ENCODE measurements at places on chromosomes 7 and 10.

- DNase-seq, result no peak
These were observed 3.2 kb upstream of the ZNF775 start for GRCh38 chr7:150375662-150376521.

GRCh38 chr7:464454-465401 is 54.9 kb downstream of the PDGFA start:
- DNase-seq, result no peak

DNA sequence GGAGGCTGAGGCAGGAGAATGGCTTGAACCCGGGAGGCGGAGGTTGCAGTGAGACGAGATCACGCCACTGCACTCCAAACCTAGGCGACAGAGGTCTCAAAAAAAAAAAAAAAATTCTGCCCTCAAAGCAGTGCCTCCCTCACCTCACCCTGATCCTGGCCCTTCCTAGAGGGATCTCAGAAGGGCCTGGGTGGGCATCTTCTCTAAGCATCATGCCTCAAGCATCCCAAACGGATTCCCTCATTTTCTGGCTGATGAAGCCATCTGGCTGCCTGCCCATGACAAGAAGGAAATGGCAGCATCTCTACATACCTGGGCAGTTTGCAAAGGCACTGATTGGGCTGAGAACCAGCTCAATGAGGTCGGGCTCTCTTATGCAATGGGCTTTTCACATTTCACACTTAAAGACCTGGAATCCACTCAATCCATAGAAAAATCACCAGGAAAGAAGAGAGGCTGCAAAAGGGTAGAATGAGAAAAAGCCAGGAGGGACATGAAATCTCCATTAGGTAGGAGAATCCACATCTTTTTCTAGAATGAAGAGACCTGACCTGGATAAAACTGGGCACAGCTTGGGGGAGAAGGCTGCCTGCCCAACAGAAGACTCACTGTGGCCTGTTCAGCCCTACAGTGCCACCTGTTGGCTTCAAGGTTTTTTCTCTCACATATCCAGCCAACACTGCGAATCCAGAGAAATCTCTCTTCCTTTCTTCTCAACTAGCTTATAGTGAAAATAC is 48.1 kb downstream of the PDLIM1 start:
- DNase-seq, result no peak

GRCh38 chr7:36306222-36306621 is 83.4 kb upstream of the ANLN start:
- no peak for DNase-seq

GRCh38 chr10:22333975-22334282 is 11.4 kb upstream of the SPAG6 start:
- no peak for DNase-seq

Data from AG04449 (cell line).